ENCODE measurements at places on chromosomes 6 and 20.

- no peak for DNase-seq
Measured at GRCh38 chr6:137877113-137877512, 10.1 kb downstream of the TNFAIP3 start.

DNA sequence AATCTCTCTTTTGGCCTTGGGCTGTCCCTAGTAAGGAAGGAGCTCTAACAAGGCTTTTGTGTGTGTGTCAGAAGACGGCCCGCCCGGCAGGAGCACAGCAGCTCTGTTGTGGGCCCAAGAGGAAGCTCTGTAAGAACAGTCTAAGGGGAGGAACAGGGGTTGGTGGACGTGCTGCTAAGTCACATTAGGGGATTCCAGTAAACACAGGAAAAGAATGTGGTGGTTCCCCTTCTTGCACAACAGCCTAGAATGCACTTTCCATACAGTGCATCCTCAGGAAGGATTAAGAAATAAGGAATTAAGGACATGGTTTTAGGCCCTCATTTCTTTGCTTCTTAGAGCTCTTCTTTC, 114.5 kb downstream of the RNF144B start:
- no peak for DNase-seq

GRCh38 chr20:8367689-8368088, 235.6 kb downstream of the PLCB1 start:
- DNase-seq, result no peak

GRCh38 chr6:157640746-157641451, 182.1 kb upstream of the SNX9 start:
- no peak for DNase-seq

- no peak for DNase-seq
Measured at GRCh38 chr6:131378874-131379273, 194.2 kb upstream of the ARG1 start.

DNA sequence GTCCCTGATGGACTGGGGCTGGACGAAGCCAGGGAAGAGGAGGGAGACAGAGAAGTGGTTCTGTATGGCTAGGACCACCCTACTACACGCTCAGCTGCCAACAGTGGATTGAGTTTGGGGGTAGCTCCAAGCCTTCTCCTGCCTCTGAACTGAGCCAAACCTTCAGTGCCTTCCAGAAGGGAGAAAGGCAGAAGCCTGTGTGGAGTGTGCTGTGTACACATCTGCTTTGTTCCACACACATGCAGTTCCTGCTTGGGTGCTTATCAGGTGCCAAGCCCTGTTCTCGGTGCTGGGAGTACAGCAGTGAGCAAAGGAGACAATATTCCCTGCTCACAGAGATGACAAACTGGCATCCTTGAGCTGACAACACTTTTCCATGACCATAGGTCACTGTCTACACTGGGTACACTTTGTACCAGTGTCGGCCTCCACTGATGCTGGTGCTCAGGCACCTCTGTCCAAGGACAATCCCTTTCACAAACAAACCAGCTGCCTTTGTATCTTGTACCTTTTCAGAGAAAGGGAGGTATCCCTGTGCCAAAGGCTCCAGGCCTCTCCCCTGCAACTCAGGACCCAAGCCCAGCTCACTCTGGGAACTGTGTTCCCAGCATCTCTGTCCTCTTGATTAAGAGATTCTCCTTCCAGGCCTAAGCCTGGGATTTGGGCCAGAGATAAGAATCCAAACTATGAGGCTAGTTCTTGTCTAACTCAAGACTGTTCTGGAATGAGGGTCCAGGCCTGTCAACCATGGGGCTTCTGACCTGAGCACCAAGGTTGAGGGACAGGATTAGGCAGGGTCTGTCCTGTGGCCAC, 11.3 kb upstream of the RBCK1 start:
- DNase-seq, result no peak
